ENCODE measurements at places on chromosomes 6 and 20.

DNA sequence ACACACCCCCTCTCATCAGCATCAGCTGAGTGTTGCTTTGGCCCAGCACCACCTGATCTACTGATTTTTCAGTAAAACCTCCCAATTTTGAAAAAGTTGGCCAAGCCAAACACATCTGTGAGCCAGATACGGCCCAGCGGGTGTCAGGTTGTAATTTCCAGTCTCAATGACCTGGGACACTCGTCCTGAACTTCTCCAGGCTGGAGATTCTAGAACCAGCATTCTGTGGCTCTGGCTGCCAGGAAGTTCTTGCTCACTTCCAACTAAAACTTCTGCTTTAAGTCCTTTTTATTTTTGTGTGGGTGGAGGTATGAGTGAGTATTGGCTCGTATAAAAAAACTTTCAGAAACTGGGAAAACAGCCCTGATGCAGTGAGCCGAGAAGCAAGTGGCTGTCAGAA, 5.1 kb downstream of the KIAA1755 start:
- no peak for DNase-seq

DNA sequence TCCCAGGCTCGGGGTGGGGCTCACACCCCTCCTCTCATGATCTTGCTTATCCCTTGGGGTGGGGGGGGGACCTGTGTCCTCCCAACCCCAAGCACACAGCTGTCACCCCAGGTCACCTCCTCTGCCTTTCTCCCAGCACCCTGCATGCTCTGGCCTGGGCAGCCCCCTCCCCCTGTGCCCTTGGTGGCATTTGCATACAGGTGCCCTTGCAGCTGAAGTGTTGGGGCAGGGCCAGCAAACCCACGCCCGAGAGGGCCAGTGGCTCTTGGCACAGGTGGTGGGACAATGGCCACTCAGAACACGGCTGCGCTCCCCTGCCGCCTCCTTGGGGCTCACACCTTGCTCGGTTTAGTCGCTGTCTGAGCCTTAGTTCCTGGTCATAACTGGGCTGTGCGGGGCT, 11.3 kb upstream of the MYT1 start:
- DNase-seq: peak; percentile 89

GRCh38 chr20:48187851-48188250, 402.6 kb upstream of the SULF2 start:
- no peak for DNase-seq

DNA sequence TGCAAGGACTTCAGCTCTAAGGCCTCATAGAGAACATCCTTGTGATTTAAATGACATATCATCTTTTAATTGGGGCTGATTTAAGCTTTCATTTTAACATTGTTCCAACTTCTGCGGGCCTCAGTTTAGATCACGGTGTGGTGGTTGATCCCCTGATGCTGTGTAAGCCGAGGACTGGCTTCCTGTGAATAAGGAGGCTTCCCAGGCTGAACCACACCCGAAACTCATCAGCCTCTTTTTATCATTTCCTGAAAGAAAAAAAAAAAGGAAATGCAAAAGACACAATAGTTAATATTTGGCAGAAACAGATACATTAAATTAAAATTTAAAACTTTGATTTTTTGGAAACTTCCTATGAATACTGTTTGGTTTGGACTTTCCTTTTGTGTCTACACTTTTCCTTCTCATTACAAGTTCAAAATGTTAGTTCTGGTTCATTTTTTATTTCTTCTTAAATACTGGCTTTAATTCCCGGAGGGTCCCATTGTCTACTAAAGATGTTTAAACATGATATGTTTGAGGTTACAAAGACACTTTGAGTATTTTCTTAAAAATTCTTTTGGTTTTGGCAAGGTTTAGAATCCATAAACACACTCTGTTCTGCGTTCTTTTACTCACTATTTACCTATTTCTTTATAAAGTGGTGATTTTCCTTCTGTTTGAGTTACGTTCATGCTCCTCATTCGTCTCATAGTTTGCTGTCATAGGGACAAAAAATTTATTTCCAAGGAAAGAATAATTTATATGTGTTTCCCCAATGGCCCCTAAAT, 230.0 kb upstream of the SULF2 start:
- DNase-seq: no peak

DNA sequence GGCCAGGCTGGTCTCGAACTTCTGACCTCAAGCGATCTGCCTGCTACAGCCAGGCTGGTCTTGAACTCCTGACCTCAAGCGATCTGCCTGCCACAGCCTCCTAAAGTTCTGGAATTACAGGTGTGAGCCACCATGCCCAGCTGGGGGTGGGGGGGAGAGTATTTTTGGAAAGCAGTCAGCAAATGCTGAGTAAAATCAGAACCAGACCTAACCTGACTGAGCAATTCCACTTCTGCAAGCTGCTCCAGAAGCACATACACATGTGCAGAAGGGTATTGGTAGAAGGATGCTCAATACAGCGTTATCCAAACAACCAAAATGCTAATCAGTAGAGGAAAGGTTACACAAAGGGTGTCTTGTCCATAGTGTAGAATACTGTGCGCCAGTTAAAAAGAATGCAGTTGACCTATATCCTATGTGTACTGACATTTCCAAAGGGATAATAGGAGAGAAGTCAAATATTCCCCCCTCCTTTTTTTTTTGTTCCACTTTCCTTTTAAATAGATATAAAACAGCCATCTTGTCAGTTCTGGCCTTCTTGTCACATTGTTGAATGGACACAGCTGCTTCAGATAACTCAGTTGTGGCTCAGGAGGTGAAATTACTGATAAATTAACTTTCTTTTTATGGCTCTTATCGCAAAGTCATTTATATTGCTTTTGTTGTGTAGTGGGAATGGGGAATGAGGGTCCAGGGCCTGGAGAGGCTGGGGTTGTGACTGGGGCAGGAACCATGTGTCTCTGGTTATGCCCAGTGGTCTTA, 74.6 kb downstream of the DTD1 start:
- DNase-seq: no peak

DNA sequence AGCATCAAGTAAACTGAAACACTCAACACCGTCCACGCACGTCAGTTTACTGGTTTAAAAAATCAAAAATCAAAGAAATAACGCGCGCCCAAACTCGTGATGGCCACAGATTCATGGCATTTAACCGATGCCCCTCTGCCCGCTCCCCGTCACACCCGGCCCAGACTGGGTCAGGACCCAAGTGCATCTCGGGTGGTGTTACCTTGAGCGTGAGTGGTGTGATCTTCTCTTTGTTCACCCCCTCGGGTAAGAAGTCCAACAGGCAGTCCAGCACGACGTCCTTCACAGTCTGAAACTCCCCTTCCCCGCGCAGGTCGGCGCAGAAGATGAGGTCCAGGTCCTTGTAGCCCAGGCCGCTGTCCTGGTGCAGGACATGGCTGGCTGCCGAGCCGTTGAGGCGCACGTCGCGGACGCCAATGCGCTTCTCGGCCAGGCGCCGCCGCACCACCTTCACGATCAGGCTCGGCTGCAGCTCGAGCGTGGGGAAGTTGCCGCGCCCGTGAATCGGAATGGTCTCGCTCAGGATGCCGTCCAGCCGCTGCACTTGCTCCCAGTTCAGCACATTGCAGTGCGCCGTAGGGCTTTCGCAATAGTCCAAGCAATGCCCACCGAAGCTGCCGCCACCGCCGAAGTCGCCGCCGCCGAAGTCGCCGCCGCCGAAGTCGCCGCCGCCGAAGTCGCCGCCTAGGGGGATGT, 945 bp downstream of the TENT5A start:
- DNase-seq: peak; percentile 67

- DNase-seq: no peak
These were observed 5.9 kb upstream of the PTPN1 start for GRCh38 chr20:50504231-50504823.

Measured in NCI-H774 (cell line).